ENCODE measurements at places on chromosomes 6 and 20. TPM values are rescaled to one million over a fixed set of nuclear protein-coding genes. Genes with fewer than 3 reads are reported as not detected.

The ANKRD60 gene
- not detected for total RNA-seq

The OR2H1 gene
- not detected for total RNA-seq

The HLA-DQA1 gene
- not detected for total RNA-seq

The COL21A1 gene
- total RNA-seq, result 0.53 TPM

The TRERF1 gene
- total RNA-seq, result 8.6 TPM

The WFDC9 gene
- total RNA-seq, result not detected

The PTCRA gene
- total RNA-seq, result not detected

The BMP7 gene
- 15.3 TPM for total RNA-seq
